ENCODE measurements at places on chromosomes 3 and 15.
A peak's percentile ranks its signal among the peaks of the same experiment; 100 is the strongest.

GRCh38 chr3:65672871-65673815 lies 365.6 kb downstream of the MAGI1 start:
- DNase-seq = peak; percentile 39

DNA sequence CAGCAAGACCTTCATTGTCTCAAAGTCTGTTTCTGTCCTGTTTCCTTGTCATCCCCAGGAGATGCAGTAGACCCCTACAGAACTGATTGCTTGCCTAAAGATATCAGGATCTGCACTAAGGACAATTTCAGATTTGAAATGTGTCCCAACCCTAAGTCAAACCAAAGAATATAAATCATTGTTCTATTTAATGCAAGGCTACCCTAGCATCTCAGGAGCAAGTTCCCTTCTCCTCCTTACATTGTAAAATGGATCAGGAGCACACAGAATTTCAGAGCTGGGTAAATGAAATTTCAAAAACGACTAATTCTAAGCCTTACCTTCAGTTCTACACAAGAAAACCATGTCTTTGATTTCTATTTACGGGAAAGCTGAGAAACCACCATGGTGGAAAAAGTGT lies 360.9 kb upstream of the KCNH8 start:
- no peak for DNase-seq

DNA sequence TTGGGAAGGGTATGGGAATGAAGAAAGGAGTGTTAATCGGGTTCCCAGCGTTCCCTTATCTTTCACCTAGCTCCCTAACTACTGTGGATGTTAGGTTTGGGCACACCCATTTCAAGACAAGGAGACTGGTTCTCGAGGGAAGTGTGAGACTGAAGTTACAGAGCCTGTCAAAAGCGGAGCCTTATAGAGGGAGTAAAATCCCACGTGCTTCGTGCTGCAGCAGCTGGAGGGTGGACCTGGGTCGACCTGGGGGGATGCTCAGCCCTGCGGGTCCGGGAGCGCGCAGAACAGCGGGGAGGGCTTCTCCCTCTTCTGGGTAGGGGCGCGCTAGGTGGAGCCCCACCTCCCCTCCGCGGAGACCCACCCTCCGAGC lies 314 bp upstream of the TMED3 start:
- no peak for DNase-seq

- DNase-seq = no peak
Measured at GRCh38 chr3:132983143-132983770, 54.9 kb upstream of the TMEM108 start.
